ENCODE measurements at places on chromosomes 1 and 21.

DNA sequence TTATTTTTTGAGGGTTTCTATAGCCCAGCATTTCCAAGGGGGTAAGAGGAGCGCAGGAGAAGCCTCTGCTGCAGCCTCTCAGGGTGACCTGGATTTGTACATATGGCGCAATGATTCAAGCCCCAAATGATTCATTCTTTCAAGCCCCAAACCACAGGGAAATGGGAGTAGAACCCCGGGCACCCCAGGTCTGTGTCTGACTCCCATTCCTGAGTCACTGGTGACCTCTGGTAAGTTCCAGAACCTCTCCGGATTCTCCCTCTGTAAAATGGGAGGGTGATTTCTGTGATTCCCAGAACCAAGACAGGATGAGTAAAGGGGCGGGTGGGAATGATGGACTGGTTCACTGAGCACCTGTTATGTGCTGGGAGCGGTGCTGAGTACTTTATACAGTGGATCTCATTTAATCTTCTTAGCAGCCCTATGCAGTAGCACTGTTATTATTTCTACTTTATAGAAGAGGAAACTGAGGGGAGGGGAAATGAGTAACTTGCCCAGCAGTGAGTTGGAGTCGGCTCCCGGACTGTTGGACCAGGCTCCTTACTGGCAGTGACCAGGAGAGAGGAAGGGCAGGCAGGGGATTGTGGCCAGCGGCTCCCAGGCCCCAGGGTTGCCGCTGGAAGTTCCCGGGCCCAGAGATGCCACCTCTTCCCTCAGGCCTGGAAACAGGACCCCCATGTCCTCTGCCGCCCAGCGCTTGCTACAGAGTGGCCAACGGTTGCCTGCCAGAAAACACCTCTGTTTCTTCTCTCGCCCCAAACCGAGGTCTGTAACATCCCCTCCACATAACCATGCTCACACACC, 20.3 kb upstream of the SLC26A9 start:
- no peak for DNase-seq

DNA sequence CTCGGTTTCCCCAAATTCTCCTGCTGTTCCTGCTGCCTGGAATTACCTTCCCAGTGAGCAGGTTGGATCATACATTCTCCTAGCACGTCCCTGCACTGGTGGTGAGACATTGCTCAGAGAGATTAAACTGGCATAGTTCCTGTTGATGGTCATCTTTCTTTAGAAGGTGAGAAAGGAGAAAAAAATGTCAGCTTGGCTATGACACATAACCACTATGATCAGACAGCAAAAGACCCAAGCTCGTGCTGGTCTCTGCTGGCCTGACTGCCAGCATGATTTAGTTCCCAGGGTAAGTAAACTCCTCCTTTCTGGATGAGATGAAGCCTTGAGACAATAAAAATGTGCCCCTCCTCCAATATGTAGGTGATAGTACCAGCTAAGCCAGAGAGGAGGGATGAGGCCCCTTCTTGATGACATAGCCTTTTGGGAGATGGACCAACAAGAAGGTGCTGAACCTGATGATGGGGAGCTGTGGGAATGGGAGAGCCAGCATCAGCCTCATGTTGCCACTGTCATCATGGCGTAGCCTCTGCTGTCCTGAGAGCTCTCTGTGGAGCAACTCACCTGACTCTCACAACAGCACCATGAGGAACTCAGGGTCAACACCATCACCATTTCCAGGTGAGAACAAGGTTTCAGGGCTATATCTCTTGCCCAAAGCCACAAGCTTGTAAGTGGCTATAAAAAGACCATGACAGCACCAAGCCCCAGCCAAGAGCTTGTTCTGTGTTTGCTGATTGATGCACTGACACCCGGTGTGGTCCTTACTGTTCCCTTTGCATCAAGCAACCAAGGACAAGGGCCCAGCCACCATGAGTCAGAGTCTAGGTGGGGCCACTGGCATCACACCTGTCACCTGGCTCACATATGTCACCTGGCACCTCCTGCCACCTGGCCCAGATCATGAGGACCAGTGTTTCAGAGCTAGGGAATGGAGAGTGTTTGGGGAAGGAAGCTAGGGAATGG, 200.0 kb downstream of the MATN1 start:
- peak; percentile 69 for DNase-seq

GRCh38 chr1:156122519-156123355, 8.2 kb downstream of the LMNA start:
- no peak for DNase-seq

DNA sequence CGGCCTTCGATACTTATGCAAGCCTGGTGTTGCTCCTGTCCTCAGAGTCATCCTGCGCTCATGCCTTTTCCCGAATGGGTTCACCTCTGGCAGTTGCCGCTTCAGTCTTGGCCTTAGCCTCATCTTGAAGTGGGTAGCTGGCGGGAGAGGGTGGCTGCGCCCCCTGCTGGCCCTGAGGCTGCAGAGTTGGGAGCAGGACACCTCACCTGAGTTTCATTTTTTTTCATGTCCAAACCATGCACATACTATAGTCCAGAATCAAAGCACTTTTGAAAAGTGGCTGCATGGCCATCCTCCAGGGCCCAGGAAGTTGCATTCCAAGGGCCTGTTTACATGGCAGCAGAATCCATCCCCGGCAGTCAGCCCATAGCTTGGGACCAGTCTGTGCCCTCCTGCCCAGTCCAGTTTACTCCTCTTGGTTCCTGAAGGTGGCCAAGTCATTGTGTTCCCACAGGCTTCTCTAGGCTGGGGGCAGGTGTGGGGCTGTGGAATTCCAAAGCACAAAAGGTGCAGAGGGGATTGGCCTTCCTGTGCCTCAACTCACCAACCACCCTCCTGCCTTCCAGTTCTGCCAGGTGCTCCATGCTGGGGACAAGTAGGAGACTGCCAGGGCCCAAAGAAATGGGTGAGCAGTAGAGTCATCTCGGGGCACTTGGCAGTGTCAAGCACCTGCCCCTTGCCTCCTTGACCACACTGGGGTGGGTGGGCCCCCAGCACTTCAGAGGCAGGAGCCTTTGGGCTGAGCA, 44.0 kb downstream of the YARS1 start:
- DNase-seq: peak; percentile 65

DNA sequence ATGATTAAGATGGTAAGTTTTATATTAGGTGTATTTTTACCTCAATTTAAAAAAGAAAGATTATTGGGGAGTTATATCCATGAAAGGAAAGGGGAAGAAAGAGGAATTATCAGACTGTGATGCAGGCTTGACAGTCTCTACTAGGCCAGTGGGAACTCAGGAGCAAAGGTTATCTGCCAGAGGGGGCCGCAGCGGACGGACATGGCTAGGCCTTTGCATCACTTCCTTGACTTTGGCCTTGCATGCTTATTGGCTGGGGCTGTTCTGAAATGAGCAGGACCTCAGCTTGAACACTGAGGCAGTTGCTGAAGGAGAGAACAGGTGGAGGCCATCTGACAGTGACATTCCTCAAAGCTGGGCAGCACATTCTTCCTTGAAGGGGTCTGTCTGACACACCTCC, 150.9 kb downstream of the CYYR1 start:
- DNase-seq: no peak

Measured in NCI-H2029 (cell line).